Cortex of kidney (tissue), 1 donor: ENCODE measurements at places on chromosomes 7 and 10.

DNA sequence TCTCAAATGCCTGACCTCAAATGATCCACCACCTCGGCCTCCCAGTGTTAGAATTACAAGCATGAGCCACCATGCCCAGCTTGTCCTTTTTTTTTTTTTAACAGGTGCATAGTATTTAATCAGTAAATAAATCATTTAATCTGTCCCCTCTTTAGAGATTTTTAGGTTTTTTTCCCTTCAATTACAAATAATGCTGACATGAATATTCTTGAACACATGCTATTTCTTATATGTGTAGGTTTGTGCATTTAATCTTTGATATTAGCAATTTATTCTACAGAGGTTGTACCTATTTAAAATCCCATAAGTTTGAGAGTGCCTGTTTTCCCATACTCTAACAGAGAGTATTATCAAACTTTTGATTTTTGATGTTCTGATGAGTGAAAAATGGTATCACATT is 24.2 kb upstream of the ARMC3 start:
- DNase-seq, result no peak

DNA sequence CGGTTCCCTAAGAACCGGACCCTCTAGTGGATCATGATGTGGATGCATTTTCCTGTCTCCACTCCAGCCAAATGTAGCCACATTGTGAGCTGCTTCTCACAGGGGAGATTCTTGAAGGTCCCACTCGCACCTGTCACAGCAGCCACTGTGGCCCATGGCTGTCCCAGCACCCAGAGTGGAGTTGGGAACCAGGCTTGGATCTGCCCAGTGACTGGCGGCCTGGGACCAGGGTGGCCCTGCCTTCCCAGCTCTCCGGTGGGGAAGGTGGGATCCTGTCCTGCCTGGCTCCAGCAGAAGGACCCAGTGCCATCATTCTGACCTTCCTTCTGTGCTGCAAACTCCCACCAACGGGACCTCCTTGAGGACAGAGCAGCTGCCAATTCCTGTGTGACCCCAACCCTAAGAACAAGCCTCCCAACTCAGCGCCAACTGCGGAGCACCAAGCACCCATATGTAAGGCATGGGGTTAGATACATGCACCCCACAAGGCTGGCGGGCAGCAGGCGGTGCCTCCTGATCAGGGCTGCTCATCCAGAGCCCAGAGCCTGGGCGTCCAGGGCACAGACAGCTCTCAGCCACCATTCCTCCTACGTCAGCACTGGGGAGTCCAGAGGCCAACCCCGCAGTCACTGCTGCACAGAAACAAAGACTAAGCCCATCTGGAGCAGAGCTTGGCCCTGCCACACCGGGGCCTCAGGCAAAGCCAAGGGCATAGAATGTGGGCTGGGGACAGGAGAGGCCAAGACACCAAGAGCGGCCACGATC is 28.8 kb downstream of the EBF3 start:
- DNase-seq, result no peak

- no peak for DNase-seq
Measured at GRCh38 chr7:9488555-9488954, 1055.1 kb downstream of the NXPH1 start.

DNA sequence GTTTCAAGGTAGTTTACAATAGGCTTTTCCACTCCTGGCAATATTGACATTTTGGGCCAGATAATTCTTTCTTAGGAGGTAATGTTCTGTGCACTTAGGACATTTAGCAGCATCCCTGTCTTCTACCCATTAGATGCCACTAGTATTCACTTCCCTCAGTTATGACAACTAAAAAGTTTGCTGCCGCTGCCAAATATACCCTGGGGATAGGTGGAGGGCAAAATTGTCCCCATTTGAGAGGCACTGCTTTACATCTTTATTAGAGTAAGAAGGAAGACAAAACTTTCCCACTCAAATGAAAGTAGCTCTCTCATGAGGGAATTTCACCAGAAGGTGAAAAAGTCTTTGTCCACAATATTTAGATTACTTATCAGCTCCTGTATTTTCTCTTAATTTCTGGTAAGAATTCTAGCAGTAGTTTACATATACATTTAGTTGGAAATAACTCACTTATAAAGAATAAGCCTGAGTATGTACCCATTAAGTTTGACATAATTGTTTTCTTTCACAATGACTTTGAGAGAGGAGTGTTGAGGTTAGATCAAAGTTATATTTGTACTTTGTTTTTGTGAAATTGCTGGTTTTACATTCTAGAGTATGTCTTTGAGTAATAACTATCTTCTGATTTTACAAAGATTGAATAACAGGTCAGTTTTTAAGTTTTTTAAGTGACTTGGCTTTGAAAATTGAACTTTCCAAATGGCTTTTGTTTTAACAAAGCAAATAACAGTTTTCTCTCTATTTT is 46.0 kb downstream of the HELLS start:
- DNase-seq, result no peak

- no peak for DNase-seq
Measured at GRCh38 chr7:84981055-84981976, 205.5 kb downstream of the SEMA3D start.

GRCh38 chr7:22320416-22320815 is 36.5 kb downstream of the RAPGEF5 start:
- DNase-seq, result no peak

DNA sequence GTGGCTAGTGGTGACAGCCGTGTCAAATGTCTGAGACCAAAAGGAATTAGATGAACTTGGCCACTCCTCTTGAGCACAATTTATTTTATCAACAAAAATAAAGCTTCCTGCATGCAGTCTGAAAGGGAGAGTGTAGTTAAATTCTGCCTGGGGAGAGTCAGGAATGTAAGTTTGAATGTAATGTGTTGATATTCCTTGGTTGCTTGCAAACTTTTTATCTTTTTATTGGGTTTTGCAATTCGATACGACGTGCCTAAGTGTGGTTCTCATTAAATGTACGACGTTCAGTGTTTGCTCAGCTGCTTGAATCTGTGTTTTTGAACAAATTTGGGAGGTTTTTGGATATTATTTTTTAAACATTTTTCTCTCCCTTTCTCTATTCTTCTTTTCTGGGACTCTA is 839.9 kb downstream of the CCSER2 start:
- DNase-seq, result no peak

GRCh38 chr10:120746001-120746777 is 105.0 kb upstream of the WDR11 start:
- no peak for DNase-seq

DNA sequence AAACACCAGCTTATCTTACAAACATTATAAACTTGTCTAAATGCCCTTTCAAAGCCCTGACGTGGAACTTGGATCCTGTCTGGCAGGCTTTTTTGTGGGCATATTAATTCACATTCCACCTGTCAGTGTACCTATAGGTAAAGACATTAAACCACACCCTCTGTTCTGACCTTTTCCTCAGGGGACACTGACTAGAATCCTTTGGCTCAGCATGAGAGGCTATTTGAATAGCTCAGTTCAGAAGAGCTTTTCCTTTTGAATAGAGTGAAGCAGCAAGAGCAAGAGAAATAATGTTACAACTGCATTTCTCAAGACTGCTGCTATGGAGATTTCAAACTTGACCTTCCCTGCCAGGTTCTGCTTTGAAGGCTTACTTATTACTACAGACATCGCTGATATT is 76.9 kb downstream of the CYP51A1 start:
- DNase-seq, result no peak

GRCh38 chr7:2261611-2262010 is 19.6 kb downstream of the NUDT1 start:
- DNase-seq, result no peak

- DNase-seq, result no peak
Measured at GRCh38 chr10:3048119-3049019, 19.0 kb upstream of the PFKP start.

- no peak for DNase-seq
Measured at GRCh38 chr7:156612930-156613329, 27.6 kb upstream of the RNF32 start.

DNA sequence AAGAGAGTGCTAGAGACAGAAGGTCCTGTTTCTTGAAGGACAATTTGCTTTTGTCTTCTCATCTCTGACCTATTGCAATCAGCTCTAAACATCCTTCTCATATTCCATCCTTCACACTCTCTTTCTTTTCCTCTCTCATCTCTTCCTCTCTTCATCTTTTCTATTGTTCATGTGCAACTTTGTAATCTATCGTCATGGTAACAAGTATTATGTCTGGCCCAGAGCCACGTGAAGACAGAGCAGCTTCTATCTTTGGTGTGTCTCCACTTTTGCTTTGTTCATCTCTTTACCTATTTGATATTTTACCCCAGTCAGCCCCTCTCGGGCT is 104.9 kb upstream of the ABCB5 start:
- DNase-seq, result no peak

DNA sequence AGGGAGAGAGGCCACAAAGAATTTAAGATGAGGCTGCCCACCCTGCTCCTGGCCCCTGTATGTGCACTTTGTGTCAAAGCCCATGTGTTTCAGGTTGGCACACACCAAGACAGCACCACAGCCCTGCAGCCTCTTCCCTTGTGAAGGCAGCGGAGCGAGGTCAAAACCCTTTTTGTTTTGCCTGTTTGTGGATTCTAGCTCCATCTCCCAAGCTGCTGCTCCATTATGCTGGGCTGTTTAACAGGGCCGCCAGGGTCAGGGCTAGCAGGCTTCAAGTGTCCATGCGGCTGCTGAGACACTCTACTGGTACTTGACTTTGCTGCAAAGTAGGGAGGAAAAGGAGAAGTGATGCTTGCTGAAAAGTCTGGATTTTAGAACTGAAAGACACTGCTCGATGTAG is 142.3 kb upstream of the EFCAB10 start:
- DNase-seq, result no peak

GRCh38 chr7:93980744-93981479 is 23.2 kb downstream of the BET1 start:
- no peak for DNase-seq

DNA sequence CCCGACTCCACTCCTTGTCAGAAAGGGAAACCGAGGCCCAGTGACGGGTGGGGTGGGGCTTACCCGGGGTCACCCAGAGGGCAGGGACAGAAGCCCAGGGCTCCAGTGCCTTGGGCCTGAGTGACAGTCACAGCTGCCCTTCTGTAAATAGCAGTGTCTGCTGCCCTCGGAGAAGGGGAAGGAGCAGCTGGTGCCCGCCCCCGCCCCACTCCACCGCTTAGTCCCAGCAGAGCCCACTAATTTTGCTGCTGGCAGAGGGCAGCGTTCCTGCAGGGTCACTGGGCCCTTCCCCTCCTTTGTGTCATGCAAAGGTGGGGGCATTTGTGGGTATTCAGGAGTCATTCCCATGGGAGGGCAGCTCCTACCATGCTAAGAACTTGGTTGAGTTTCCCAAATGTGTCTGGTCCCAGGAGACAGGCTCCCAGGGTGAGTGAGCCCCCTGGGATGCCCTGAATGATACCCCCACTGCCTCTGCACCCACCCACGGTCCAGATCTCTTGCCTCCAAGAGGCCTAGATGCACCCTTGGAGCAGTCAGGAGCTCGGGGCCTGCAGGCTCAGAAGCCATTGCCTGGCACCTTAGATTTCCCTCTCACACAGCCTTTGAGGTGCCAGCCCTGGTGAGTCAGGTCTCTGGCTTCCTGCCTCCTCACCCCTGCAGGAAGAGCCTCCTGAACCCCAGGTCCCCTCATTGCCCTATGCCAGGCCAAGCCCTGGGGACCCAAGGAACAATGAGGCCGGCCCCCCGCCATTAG is 17.2 kb downstream of the SH2B2 start:
- DNase-seq, result no peak

GRCh38 chr7:78638364-78638763 is 815.1 kb downstream of the MAGI2 start:
- no peak for DNase-seq

GRCh38 chr7:111531993-111532392 is 30.3 kb downstream of the IMMP2L start:
- DNase-seq, result no peak

DNA sequence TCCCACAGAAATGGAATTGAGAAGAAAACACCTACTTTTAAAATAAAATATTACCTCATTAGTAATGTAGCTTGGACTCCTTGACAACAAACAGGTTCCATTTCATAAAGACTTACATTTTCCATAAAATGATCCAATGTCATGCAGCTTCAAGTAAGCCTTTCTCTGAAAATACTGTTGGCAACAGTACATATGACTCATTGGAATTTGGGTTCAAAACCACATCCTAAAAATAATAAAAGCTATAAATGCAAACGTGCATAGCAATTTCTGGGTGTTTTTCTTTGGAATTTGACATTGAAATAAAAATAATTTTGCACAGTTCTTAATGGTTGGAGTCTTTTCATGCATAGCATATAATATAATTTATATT is 47.9 kb downstream of the FHIP2A start:
- DNase-seq, result no peak

DNA sequence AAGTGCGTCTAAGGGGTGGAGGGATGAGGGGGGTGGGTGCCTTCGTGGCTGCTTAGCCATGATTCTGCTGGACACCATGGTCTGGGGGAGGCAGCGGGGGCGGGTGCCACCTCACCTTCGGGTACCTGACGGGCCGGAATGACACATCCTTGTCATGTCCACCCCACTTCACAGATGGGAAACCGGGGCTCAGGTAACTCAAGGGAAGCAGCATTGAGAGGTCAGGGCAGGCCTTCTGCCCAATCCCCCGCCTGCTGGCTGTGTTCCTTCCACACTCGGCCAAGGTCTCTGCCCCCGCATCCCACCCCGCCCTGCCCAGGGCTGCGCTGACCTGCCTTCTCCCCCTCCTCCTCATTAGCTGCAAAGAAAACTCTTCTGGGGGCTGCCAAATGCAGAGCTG is 598.0 kb downstream of the PTPRN2 start:
- DNase-seq, result no peak

GRCh38 chr7:64665980-64666662 is at the start of gene ZNF107:
TSS of gene ZNF107 (plus strand) at chr7:64666133. CDS start at chr7:64666283, 150 bp downstream.
- peak; percentile 8 for DNase-seq

GRCh38 chr7:167090-167855 is 25.1 kb upstream of the FAM20C start:
- no peak for DNase-seq

- no peak for DNase-seq
Measured at GRCh38 chr7:28316489-28316888, 95.8 kb upstream of the CREB5 start.

DNA sequence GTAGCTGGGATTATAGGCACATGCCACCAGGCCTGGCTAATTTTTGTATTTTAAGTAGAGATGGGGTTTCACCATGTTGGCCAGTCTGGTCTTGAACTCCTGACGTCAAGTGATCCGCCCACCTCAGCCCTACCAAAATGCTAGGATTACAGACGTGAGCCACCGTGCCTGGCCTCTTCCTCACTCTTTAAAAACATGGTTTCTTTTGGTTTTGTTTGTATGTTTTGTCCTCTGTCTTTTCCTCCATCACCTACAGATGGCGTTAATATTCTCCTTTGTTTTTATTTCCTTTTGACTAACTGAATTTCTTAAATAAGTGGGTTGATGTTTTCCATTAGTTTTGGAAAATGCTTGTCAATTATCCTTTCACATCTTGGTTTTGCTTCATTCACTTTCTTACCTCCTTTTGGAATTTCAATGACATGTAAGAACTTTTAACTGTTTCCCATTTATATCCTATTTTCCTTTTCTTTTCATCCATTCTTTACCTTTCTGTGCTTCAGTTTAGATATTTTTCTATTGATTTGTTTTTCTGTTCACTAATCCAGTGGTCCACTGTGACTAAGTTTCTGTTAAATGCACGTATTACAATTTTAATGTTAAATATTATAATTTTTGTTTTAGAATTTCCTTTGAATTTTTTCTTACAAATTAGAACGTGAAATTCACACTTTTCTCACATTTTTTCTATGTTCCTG is 104.1 kb downstream of the ZNF467 start:
- no peak for DNase-seq

GRCh38 chr7:107728276-107728675 is 15.7 kb upstream of the CBLL1 start:
- DNase-seq, result no peak
